ENCODE measurements at places on chromosomes 11 and 22.

GRCh38 chr11:129346916-129347315 lies 28.7 kb upstream of the BARX2 start:
- DNase-seq = peak; percentile 13

- DNase-seq = peak; percentile 41
Measured at GRCh38 chr22:22748297-22748743, 103.9 kb downstream of the GGTLC2 start.

DNA sequence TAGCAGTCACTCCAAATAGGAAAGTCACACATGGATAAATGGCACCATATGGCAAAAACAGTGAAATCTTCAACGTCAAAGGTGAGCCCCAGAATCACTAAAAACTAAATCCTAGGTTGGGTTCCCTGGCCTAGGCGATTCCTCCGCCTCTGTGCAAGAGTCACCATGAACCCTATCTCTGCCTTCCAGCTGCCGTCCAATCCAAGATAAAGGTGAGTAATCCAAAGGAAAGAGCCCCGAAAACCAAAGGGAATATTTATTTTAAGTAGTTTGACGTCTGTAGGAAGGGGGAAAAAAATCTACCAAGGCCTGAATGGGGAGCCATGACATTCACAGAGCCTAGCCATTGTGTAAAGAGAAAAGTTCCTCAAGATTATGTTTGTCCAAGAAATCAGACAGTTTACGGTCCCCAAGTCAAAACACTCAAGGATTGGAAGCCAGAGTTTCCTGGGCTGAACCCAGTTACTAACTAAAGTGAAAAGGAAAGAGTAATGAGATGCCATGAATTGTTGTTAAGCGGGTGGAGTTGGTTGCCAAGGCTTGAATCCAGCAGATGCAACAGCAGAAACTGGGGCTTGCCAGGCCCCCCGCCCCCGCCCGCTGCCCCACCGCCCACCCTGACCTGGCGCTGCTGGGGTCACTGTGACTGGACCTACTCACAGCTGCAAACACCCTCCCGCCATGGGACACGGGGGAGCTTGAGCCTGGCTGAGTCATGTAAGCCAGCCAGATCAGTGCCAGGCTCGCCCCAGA lies 39.7 kb upstream of the ETS1 start:
- DNase-seq = no peak

- no peak for DNase-seq
Measured at GRCh38 chr11:113977071-113977490, 2.2 kb downstream of the HTR3A start.

- DNase-seq = no peak
Measured at GRCh38 chr11:11966354-11966741, 42.1 kb downstream of the DKK3 start.

DNA sequence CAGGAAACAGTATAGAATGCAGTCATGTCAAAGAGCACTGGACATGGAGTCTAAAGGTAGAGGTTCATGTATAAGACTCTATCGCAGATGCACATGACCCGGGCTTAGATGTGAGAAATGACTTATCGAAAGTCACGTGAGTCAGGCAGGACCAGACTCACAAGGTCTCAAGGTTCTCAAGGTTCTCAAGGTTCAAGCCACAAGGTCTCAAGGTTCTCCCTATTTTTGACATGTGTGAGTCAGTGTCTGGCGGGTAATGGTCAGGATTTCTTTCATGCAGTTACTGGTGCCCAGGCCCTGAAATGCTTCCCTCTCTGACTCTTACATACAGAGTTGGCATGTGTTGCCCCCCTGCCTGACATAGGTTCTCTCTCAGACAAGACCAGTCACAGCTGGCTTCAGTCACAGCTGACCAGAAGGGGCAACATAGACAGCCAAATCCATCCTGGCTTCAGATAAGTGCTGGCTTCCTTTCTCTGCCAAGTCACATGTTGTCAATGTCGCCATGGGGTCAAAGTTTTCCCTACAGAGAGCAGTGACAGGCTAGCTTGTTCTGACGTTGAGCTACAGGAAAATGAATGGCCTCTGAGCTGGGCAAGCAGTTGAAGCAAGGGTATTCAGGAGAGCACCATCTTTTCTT lies 10.1 kb downstream of the CSRP3 start:
- DNase-seq = no peak

DNA sequence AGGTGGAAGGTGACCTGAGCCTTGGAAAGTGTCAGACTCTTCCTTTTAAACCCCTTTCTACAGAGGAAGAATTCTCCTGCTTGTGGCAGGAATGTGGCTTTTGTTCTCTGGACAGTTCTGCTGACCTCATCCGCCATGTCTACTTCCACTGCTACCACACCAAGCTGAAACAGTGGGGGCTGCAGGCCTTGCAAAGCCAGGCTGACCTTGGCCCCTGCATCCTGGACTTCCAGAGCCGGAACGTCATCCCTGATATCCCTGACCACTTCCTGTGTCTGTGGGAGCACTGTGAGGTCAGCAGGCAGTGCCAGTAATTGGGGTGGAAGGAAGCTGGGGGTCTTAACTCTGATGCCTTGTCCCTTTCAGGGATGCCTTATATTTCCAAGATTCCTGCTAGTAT lies 9.3 kb downstream of the HINFP start:
- no peak for DNase-seq

- DNase-seq = no peak
Measured at GRCh38 chr11:21710809-21711208, 482.1 kb upstream of the ANO5 start.

GRCh38 chr11:57643802-57644201 lies 5.9 kb downstream of the YPEL4 start:
- no peak for DNase-seq

DNA sequence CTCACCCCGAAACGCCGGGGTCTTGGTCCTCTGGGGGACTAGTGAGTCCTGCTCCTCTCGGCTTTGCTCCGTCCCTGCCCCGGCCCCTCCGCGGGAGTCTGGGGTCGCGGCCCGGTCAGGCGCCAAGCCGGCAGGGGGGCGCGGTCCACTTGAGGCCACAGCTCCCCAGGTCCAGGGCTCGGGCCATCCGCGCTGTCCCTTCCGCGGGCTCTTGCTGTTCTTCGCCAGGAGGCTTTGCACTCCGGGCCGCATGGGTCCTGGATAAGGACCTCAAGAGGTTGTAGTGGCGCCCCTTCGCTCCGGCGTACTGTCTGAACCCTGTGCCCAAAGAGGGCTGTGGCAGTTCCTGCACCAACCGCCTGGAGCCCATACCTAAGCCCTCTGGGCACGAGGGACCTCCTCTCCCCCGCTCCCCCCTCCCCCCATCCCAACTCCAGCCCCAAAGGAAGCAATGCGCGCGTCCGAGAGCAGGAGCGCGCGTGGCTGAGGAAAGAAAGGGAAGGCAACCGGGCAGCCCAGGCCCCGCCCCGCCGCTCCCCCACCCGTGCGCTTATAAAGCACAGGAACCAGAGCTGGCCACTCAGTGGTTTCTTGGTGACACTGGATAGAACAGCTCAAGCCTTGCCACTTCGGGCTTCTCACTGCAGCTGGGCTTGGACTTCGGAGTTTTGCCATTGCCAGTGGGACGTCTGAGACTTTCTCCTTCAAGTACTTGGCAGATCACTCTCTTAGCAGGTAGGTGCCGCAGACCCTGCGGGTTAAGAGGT lies at the start of gene ADM:
Gene ADM, plus strand, starts transcription at position 579 of the 767 bp plus-strand sequence. CDS start 628 bp downstream, outside the sequence.
- peak; percentile 97 for DNase-seq

DNA sequence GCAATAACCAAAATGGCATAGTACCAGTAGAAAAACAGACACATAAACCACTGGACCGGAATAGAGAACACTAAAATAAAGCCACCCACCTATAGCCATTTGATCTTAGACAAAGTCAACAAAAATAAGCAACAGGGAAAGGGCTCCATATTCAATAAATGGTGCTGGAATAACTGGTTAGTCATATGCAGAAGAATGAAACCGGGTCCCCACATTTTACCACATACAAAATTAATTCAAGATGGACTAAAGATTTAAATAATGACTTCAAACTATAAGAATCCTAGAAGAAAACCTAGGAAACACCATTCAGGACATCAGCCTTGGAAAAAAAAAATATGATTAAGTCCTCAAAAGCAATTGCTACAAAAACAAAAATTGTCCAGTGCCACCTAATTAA lies 30.1 kb upstream of the NOX4 start:
- no peak for DNase-seq

DNA sequence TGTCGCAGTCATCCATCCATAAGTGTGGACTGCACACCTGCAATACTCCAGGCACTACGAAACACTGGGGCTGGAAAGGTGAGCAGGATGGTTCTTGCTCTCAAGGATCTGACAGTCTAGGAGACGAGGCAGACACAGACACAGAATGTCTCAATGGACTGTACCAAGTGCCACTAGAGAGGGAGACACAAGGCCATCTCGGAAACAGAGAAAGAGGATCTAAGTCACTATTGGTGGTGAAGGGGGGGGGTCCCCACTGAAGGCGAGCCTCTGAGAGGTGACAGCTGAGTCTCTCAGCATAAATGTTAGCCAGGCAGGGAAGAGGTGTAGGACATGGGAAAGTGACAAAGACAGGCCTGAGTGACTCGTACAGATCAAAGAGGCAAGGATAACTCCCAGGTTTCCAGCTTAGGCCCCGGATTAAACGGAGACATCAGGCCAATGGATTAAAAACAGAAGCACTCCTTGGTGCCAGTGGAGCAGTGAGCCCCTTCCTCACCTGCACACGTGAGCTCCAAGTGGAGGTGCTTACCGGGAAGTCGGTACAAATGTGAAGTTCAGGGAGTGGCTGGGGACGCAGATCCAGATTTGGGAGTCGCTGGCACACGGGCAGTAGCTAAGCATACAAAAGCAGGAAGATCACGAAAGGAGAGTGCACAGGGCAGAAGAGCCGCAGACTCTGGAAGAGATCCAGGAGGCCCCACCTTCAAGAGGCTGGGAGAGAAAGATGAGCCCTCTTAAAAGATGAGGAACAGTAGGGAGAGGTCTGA lies 117.2 kb downstream of the MICAL3 start:
- no peak for DNase-seq

DNA sequence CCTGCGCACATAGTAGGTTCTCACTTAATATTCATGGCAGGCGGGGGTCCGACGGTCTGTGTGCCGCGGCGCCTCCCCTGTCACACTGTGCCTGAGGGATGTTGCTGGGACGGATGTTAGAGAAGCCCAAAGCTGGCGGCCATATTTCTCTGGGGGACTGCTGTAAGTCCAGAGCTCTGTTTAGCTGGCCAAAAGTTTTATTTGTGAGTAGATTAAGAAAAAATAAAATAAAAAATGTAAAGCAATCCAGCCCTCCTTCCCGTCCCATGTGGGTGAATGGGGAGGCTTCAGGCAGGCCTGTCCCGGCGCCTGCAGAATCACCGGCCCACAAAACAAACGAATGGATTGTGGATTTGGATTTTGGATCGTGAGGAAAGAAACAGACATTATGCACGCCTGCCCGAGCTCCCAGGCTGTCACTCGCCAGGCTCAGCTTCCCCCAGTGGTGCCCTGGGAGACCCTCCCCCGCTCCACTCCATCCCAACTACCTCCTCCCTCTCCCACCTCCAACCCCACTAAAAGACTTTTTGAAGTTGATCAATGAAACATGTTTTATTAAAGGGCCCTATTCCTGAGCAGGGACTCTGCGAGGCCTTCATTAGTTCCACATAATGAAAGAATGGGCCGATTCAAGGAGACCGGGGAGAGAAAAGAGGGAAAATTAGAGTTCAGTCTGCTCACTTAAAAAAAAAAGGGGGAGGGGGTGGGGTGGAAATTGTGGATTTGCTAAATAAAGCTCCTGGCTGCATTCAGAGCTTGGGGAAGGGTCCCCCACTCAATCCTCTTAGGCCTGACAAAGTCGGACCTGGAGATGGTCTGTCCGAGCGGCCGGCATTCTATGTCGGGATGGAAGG lies 20.4 kb upstream of the SCUBE1 start:
- DNase-seq = no peak

GRCh38 chr11:84316866-84317555 lies 1030.8 kb upstream of the CCDC90B start:
- peak; percentile 54 for DNase-seq

- peak; percentile 20 for DNase-seq
Measured at GRCh38 chr11:16750417-16750816, 12.0 kb downstream of the C11orf58 start.

- DNase-seq = no peak
Measured at GRCh38 chr11:131979364-131979763, 608.9 kb downstream of the NTM start.

- no peak for DNase-seq
Measured at GRCh38 chr22:23065495-23066122, 4.7 kb upstream of the GNAZ start.

GRCh38 chr22:32389685-32390084 lies 22.4 kb downstream of the RTCB start:
- no peak for DNase-seq

DNA sequence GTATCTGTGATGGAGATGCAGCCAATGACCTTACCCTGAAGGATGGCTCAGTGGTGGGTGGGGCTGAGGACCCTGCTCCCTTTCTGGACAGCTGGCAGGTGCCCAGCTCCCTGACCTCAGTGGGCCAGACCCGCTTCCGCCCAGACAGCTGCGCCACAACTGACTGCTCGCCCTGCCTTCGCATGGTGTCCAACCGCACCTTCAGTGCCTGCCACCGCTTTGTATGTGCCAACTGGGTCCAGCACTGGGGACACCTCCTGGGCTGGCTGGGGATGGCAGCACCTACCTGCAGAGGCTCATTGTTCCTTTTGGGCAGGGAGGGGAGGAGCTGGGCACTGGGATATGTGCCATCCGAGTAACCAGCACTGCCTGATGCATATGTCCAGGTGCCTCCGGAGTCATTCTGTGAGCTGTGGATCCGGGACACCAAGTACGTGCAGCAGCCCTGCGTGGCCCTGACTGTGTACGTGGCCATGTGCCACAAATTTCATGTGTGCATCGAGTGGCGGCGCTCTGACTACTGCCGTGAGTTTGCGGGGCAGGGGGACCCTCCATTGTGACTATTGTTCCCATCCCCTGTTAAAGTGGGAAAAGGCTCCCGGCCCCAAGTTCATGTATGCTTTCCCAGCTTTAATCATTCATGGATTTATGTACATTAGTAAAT lies 84.8 kb downstream of the OTOG start:
- no peak for DNase-seq

- DNase-seq = no peak
Measured at GRCh38 chr22:23548501-23549197, 31.4 kb downstream of the IGLL1 start.

DNA sequence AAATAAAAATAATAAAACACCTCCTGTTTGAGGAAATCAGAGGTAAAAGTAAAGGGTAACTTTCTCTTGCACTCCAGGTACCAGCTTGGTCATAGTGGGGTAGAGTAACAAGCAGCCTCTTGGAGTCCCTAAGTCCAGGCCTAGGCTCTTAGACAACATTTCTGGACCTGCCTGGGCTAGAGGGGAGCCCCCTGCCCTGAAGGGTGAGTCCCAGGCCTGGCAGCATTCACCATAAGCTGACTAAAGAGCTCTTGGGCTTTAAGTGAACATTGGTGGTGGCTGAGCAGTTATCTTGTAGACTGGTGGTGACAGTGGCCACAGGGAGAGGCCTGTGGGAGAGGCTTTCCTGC lies 18.6 kb upstream of the OR56A3 start:
- no peak for DNase-seq

DNA sequence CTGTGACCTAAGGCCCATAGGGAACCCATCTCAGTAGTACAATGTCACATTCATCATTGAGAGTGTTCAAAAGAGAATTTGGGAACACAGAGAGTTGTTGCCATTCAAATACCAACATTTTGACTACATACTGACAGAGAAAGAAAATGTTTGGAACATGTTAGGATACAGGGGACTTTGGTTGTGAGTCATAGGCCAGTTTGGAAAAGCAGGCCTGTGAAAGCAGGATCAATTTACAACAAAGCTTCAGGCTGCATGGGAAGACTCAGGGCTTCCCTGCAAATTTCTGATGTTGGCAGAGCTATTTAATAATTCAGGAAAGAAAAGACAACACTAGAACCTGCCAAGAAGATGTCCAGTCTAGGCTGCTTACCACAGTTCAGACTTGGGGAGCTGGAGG lies 374 bp downstream of the NLRP10 start:
- DNase-seq = peak; percentile 79
